Activated CD4-positive, alpha-beta T cell treated with anti-CD3 and anti-CD28 coated beads, Interleukin-2, Interleukin-4, amounts not matched to agents 100 ng/mL and 50 ng/mL, durations not matched to agents 16 hours and 8 hours (primary cell): ENCODE measurements at places on chromosomes 2 and 18.

DNA sequence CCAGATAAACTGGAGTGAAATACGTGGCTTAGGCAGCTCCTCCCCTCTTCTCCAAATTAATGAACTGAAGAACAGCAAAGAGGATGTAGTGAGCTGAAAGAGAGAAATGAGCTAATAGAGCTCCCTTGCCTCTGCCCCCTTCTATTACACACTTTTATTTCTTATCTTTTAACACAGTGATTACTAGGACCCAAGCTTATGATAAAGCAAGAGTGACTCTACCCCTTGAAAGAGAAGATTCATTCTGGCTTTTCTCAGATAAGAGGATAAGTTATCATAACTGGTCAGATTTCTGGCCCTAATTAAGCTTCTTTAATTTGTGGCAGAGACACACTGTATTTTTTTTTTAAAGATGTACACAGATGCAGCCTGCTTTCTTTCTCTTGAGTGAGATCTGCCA lies 102.2 kb downstream of the MSTN start:
- no peak for DNase-seq

GRCh38 chr18:11162889-11163288 lies 13.5 kb upstream of the PIEZO2 start:
- DNase-seq: no peak

DNA sequence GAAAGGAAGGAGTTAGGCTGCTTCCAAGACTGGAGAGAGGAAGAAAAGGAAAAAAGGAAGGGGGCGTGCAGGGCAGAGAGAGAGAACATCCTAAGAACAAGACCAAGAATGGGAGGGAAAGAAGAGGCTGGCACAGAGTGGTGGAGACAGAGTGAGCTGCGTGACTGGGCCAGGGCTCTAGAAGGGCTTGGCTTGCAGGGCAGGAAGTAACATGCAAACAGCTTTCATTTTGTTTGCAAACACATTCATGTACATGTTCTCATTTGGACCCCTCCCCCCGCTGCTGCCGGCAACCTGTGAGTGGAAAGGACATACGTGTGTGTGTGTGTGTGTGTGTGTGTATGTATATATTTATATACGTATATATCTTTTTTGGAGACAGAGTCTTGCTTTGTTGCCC lies 46.8 kb upstream of the DNMT3A start:
- no peak for DNase-seq

DNA sequence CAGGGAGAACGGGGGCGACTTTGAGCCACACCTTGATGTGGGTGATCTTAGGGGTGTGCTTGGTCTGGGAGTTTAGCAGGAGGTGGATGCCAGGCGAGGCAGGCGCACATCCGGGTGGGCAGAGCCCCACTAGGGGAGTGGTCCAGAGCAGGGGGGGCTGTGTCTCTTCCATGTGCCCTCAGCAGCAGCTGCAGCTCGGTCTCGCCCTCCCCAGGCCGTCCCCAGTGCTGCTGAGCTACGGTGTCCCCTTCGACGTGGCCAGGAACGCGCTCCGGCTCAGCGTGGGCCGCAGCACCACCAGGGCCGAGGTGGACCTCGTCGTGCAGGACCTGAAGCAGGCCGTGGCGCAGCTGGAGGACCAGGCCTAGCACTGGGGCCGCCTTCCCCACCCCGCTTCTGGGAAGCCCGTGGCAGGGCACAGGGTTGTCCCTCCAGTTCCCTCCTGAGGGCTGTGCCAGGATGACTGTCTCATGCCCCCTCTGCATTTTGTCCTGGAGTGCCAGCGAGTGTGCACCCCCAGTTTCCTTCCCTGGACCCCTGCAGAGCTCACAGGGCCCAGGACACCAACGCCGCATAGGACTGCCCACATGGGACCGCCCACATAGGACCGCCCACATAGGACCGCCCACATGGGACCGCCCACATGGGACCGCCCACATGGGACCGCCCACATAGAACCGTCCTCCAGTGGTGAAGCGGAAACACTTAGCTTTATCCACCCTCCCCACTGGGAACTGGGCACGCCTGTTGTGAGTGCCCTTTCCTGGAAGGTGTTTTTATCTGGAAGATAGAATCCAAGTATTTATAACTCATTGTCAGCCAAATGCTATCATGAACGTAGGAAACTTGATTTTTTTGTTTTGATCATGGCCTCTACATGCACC lies 1.9 kb upstream of the ESPNL start:
- DNase-seq: peak; percentile 50

DNA sequence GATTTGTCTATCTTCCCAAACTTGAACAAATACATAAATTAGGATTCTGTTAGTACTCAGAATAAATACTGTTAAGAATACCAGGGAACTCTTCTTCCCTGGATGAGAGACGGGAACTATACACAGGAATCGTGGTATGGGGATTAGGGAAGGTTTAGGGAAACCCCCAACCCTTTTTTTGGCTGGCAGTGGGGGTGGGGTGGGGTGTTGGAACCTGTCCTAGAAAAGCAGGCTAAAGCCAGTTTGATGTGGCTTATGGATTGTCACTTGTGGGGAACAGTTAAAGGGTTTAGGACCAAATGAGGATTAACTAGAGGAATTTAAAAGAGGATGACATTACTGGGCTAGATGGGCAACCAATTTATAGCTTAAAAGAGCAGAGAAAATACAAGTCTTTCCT lies 1.8 kb downstream of the SLC4A10 start:
- no peak for DNase-seq

DNA sequence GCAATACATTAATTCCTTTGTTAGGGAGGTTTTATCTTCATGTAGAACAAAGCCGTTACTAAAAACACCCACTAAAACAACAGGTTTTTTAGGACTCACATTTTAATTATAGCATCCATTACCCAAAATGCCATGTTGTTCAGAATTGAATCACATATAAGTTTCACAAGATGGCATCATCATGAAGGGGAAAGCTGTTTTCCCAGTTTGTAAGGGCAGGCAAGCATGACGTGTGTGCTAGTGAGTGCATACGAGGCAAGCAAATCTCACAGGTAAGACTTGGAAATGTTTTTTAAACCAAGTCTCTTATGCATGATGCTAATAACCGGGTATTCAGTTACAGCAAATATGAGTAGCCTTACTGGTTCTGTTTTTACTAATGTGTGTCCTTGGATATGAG lies 111.8 kb upstream of the NFATC1 start:
- DNase-seq: no peak

GRCh38 chr18:9862686-9863085 lies 23.1 kb upstream of the TXNDC2 start:
- no peak for DNase-seq

GRCh38 chr2:127080938-127081755 lies 25.8 kb downstream of the BIN1 start:
- peak; percentile 56 for DNase-seq

GRCh38 chr2:61670591-61671501 lies 132.7 kb upstream of the XPO1 start:
- peak; percentile 25 for DNase-seq

- DNase-seq: no peak
These were observed 122.4 kb downstream of the SETBP1 start for GRCh38 chr18:44803019-44803650.

- no peak for DNase-seq
These were observed 147.6 kb downstream of the ESCO1 start for GRCh38 chr18:21452796-21453510.

GRCh38 chr18:49944663-49945062 lies 131.3 kb upstream of the ACAA2 start:
- DNase-seq: no peak

GRCh38 chr2:43762286-43762685 lies 11.6 kb upstream of the DYNC2LI1 start:
- DNase-seq: peak; percentile 61

DNA sequence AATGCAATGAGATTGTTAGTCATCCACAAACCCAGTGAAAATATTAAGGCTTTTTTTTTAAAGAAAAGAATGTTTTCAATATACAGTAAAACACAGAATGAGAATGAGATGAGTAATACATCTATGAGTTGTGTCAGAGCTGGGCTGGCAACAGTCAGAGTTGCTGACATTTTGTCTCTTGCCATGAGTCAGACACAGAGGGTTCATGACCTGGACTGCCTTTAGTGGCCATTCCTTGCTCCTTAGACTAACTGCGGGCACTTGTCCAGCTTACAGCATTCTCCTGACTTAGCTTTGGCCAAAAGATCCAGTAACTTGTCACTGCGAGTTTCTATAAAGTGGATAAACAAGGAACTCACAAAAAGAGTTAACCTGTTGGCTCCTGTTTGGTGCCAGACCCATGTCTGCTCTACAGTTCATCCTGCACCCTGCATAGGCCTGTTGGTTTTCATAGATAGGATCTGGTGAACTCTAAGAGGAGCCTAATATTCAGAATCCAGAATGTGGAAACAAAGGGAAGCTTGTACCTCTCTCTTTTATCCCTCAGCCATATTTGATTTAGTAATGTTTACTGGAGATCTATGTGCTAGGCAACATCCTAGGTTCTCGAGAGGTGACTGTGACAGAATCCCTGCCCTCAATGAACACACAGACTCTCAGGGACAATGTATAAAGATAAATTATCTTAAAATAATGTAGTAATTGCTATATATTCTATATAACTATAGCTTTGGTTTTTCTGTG lies 391.5 kb upstream of the VWC2L start:
- no peak for DNase-seq

DNA sequence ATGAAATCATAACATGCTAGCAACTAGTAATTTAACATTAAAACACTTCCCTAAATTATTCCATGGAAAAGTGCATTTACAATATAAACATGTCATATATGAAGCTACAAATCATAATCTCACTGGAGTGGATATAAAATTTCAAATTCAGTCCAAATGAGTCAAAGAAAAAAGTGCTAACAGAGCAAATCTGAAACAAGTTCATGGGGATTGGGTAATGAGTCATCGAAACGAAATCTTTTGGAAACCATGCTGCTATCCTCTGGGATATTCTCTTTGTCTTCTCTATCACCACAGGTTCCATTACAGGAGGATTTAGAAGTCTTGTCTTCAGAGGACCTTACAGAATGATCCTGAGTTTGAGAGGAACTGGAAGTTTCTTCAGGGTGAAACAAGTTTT lies 34.1 kb downstream of the STK17B start:
- no peak for DNase-seq

- DNase-seq: no peak
These were observed 208.0 kb downstream of the ZFP36L2 start for GRCh38 chr2:43018179-43019024.

GRCh38 chr18:58520969-58521368 lies 107.9 kb downstream of the ALPK2 start:
- no peak for DNase-seq

- DNase-seq: peak; percentile 33
These were observed 89.4 kb downstream of the CELF4 start for GRCh38 chr18:37476182-37476581.

- DNase-seq: no peak
These were observed 40.8 kb upstream of the SPAG16 start for GRCh38 chr2:213243189-213244044.

- DNase-seq: no peak
These were observed 65.8 kb downstream of the ALPK2 start for GRCh38 chr18:58562999-58563667.

- no peak for DNase-seq
These were observed 17.5 kb downstream of the PECR start for GRCh38 chr2:216064014-216064630.

GRCh38 chr2:175432021-175432420 lies 250.5 kb upstream of the ATP5MC3 start:
- no peak for DNase-seq

DNA sequence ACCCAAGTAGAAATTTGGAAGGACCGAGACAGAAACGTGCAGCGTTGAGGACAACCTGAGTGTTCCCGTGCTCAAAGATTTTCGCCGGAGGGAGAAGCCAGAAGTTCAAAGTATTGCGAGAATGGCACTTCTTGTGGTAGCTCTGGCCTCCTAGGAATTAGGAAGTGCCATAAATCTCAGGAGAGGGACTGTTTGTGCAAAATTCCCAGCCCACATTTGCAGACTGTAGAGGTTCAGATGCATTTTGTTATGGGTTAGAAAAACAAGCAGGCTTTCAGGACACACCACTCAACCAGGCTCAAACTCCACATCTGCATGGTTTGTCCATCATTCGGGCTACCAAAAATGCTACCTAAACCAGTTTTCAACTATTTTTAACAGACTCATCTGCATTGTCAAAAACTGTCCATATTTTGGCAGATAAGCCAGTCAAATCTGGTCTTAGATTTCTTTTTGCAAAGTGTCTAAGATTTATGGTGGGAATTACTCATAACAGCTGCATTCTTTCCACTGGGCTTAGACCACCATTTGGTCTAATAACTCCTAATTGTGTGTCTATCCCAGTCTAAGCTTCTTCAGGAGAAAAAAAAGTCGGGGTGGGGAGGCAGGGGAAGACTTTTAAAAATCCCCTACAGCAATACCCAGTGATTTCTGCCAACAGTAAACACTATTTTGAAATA lies 422.9 kb downstream of the ARHGAP15 start:
- no peak for DNase-seq

- DNase-seq: no peak
These were observed 32.0 kb upstream of the ARL5A start for GRCh38 chr2:151860210-151860609.

DNA sequence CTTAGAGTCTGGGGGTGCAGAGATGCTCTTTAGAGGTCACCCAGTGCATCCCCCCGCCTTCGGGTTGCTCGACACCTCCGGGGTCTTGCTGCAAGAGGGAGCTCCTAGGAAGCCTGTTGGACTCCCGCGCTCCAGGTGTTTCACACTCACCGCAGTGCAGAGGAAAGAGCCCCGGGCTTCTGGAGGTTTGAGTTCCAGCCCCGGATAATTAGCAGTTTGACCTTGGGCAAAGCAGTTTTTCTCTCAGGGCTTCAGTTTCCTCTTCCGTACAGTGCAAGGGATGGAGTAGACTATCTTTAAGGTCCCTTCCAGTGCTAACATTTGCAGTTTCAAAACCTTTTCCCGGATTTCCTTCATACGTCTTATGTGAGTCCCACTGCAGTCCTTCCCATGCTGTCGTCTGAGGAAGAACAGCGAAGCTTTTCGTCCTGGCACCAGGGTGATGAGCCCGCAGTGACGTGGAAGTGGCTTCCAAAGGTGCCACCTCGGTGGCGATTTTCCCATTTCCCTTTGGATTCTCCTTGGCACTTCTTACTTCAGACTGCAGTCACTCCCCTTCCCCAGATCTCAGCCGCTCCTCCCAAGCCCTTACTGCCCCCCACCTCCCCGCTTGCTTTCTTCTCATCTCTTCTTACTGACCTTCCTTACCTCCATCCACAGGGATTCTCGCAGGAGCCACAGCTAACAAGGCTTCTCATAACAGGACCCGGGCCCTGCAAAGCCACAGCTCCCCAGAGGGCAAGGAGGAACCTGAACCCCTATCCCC lies 585 bp downstream of the PNKD start:
- no peak for DNase-seq

GRCh38 chr2:46389417-46389916 lies 89.9 kb upstream of the TMEM247 start:
- no peak for DNase-seq

- no peak for DNase-seq
These were observed 108.3 kb downstream of the ARL4C start for GRCh38 chr2:234388591-234388990.

DNA sequence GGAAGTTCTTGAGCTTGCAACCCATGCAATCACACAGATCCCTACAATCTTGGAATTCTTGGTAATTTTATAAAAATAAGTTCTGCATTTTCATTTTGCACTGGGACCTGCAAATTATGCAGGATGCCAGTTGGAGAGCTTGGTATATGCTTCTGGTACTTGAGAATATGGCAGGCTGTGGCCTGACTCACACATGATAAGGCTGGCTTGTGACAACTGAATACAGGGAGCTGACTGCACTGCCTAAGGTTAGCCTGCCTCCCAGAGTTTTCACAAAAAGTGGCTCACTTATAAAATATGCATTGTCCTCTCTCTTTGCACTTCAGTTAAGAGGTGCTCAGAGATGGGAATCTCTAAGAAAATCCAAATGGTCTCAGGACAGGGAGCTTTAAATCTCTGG lies 265.5 kb upstream of the KCNJ3 start:
- no peak for DNase-seq
